ENCODE measurements at places on chromosomes 6 and 20. TPM values are rescaled to one million over a fixed set of nuclear protein-coding genes. Genes with fewer than 3 reads are reported as not detected.

DNA sequence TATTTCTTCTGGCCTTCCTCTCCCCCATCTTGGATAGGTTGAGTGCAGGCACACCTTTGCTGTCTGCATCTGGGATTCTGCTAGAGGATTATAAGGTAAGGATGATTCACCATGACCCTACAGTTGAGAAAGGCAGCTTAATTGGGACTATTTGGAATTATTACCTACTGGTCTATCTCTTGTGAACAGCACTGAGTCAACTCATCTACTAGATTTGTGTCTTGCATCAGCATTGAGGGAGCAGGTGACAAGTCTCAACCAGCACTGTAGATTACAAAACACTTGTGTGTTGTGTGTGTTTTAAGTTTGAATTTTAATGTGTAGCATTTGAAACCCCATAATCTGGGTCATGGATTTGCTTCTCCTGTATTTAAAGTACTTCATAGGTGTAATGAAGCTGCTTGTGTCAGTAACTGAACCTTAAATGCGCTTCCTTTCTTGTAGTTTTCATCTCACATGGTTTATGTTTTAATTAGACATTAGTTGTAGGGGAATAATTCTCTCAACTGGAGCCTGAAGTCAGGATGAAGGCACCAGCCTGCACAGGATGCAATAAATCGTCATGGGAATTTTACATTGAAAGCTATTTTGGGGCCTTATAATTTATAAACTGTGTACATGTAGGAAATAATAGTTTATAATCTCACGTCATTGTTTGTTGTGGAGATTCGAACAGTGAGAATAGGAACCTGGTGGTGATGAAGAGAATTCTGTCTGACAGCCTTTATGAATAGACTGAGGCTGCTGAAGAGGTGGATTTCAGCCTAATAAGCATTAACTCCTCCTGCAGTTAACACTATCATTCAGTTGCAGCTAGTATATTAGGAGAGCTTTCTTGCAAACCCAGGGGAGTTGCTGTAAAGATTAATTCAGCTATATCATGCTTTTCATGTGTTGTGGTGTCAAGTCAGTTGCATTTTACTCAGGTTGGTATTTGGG is 125.1 kb downstream of the JARID2 start:
- no peak for DNase-seq

DNA sequence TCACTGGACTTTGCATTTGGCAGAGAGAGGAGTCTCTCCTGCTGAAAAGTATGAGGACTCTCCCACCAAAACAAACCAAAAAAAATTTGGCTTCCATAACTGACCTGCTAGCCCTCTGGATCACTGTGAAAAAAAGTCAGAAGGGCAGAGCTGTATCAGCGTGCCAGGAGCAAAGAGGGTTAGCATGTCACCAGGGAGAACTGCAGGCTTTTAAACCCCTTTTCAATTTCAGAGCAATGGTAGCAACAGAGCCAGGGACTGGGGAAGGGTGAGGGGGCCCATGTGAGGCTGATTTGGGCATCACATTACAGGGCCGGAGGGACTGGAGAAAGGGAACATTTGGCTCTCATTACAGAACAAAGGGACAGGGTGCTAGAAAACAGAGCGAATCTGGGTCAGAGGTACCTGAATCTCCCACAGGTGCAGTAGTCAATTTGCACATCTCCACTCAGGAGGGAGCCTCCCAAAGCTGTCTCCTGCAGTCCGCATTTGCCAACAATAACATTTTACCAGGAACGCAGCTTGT is 185.7 kb upstream of the EYA4 start:
- peak; percentile 66 for DNase-seq

DNA sequence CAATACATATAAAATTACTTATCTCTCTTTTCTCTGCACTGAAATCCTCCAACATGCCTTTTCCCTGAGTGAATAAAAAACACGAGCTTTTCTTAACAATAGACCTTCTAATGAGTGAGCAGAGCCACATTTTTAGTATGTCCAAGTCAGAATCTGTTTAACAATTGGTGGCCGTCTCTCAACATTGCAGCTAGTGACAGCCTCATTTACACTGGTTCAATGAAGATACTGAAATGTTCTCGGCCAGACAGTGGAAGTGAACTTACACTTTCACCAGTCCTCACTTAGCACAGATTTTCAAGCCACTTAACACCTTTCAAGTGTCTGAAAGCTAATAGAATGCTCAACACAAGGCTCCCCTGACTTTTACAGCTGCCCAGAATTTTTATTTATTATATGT is 767.1 kb downstream of the KIF16B start:
- no peak for DNase-seq

GRCh38 chr6:109853426-109853825 is 124.7 kb upstream of the GPR6 start:
- DNase-seq: no peak

GRCh38 chr6:44976677-44977641 is 351.2 kb upstream of the RUNX2 start:
- no peak for DNase-seq

NKAIN4 gene
- total RNA-seq: 10.4 TPM

CEP250 gene
- total RNA-seq: 37.1 TPM

C2 gene
- 0.51 TPM for total RNA-seq

Measured in tongue (tissue), 3 donors.